ENCODE measurements at places on chromosomes 16 and 17. TPM values are rescaled to one million over a fixed set of nuclear protein-coding genes. Genes with fewer than 3 reads are reported as not detected.

The DNAAF1 gene
- total RNA-seq = not detected

GRCh38 chr16:57376313-57376818 lies 4.1 kb downstream of the CX3CL1 start:
- DNase-seq = no peak

GRCh38 chr17:50947782-50948543 lies 81.8 kb upstream of the TOB1 start:
- DNase-seq = peak; percentile 87

The SLC2A4 gene
- total RNA-seq = not detected

The MMP15 gene
- 4.8 TPM for total RNA-seq

DNA sequence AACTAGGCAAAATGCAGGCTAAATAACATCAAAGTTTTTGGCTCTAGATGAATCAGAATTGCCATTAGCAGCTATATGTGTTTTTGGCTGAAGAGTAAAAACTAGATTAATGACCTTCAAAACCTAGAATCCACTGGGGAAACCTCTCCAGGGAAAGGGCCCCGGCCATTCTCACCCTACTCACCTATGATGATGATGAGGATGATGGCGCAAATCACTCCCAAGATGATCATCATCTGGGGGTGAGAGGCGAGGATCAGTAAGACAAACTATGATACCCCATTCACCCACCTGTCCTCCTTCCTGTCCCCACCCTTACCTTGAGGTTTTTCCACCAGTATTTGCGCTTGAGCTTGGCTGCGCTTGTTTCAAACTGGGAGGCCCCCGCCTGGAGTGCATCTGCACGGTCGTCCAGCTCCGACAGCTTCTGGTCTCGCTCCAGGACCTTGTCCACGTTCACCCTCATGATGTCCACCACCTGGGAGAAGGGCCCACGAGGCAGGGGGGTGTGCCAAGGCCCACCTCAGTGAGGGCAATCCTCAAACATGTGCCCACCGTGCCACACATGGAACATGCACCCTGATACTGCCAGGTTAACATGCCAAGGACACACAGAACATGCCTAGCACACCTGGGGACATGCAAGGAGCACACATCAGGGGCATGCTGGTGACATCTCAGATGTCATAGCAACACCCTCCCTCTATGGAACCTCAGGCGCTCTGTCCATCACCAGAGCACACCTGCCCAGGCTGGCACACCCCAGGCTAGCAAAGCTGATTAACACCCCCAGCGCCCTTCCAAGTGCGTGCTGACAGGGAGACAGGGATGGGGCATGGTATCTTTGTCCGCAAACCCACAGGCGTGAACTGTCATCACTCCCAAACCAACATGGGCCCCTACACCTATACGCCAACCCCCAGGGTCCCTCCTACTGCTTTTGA lies 1.2 kb downstream of the VAMP2 start:
- DNase-seq = no peak

All from NCI-H460 (cell line).